ENCODE measurements at places on chromosomes 3 and 15.

- DNase-seq, result no peak
Measured at GRCh38 chr15:68691705-68692104, 112.9 kb downstream of the CORO2B start.

DNA sequence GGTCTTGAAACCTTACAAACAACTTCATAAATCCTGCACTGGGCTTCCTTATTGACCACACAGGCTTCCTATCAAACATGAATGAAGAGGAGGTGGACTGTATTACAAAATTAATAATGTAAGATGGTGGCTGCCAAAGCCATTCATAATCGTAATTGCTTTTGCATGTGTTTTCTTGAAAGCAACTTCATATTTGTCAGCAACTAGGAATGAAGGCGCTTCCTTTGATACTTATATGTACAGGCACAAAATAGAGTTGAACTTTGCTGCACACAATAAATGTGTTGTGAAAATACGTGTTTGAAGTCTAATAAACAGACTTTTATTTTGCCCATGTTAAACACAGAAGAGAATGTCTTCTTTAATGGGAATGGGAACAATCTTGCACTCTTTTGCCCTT is 72.1 kb upstream of the OXTR start:
- no peak for DNase-seq

DNA sequence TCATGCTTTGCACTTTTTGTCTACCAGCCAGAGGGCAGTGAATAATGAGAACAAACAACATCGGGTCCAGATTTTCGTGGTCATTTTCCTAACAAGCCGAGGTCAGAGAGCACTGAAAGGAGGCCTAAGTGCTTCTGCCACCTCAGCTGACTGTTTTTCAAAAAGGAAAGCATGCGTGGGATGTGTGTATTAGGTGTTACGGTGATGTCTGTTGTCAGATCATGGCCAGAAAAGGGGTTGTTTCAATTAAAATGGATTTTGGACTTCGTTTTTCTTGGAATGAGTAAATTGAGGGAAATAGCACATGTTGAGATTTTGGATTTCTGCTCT is 99.5 kb downstream of the APBA2 start:
- DNase-seq, result no peak

- no peak for DNase-seq
Measured at GRCh38 chr3:71005702-71006321, 577.7 kb downstream of the FOXP1 start.

DNA sequence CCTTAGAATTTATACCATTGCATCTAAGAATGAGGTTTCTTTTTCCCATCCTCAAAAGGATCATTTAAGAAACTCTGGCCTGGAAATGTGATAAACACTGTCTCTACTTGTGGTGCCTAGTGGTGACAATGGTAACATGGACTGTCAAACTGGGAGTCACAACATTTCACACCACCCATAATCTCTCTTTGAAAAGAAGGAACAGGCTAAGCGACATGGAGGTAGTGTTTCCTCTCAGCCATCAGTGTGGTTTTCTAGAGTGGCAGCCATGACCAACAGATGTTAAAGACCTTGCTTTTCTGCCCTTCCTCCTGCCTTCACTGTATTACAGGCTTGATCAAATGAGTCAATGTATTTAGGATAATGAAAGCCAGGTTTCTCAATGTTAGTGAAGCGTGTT is 283.1 kb upstream of the STAC start:
- no peak for DNase-seq

- DNase-seq, result no peak
Measured at GRCh38 chr3:171480526-171480925, 20.3 kb upstream of the TNIK start.

Measured in activated naive CD4-positive, alpha-beta T cell (primary cell).